ENCODE measurements at places on chromosomes 3 and 15. TPM values are rescaled to one million over a fixed set of nuclear protein-coding genes. Genes with fewer than 3 reads are reported as not detected.

DNA sequence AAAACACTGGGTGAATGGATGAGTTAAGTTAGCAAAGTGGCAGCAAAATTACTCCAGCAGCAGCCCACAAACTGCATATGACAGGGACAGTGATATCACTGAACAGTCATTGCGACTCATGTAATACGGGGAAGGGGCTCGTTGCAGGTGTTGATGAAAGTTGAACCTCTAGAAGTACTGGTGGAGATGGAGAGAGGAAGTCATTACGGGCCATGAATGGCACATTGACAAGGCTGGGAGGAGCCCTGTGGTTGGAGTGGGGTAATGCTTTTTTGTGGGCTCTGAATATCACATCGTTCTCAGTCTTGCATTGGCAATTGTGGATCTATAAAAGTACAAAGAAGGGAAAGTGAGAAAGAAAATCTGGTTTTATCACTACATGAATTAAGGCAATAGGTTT lies 278.1 kb downstream of the ZPLD1 start:
- DNase-seq, result no peak

- DNase-seq, result no peak
Observed at GRCh38 chr3:156293566-156293965, 173.2 kb downstream of the KCNAB1 start.

Gene CADM2
- total RNA-seq, result 9.0 TPM

DNA sequence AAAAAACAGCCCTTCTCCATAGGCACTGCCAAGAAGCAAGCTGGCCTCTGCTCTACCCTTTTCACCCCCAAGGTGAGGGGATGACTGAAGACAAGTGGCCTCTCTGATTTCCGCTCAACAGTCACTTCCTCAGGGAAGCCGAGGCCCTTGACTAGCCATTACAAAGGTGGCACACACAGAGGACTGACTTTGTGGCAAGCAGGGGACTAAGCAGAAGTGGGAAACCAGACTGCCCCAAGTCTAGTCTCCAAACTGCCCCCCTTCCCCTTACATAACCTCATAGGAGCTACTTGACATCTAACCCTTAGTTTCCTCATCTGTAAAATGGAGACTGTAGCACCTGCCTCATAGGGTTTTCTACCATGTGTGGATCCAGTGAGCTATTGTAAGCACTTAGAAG lies 118.9 kb downstream of the FOXP1 start:
- no peak for DNase-seq

DNA sequence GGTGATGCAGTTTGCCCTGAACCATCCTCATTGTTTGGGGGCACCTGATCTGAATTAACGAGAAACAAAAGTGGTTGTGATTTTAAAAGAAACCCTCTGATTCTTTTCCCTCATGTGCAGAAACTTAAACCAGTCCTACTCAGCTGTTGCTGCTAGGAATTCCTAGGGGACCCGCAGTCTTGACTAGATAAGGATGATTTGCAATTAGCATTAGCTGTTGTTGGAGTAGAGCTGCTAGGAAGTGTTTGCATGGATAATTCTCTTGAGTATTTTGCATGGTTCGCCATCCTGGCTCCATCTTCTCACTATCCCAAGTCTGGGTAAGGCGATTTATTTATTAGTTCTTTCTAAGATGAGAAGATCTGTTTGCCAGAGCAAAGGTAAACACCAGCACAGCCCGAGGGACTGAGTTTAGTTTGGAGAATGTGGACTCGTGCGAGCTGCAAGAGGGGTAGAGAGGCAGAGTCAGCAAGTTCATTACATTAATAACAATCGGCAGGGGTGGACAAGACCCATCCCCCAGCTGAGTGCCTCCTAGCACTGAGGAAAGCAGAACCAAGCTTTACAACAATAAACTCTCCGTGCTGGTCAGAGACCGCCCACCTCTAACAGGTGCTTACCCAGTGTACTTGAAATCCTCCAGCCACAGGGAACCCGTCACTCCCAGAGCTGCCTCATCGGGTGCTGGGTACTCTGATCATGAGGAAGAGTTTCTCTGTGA lies 4.1 kb downstream of the FGD5 start:
- no peak for DNase-seq

Gene RLBP1
- total RNA-seq, result not detected

GRCh38 chr3:197951392-197951990 lies 1.5 kb downstream of the RPL35A start:
- DNase-seq, result no peak

- no peak for DNase-seq
Observed at GRCh38 chr3:174002543-174002942, 605.0 kb downstream of the NLGN1 start.

- no peak for DNase-seq
Observed at GRCh38 chr3:30524357-30525040, 81.9 kb upstream of the TGFBR2 start.

DNA sequence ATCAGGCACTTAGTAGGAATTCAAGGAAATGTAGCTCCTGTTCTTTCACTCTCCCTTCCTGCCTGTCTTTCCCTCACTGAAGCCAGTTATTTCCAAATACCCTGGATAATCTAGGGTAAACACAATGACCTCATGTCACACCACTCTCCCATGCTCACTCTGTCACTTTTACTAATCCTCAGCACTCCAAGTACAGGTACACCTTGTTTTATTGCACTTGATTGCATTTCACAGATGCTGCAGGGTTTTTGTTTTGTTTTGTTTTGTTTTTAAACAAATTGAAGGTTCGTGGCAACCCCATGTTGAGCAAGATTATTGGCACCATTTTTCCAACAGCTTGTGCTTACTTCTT lies 40.8 kb downstream of the PPM1L start:
- peak; percentile 67 for DNase-seq

DNA sequence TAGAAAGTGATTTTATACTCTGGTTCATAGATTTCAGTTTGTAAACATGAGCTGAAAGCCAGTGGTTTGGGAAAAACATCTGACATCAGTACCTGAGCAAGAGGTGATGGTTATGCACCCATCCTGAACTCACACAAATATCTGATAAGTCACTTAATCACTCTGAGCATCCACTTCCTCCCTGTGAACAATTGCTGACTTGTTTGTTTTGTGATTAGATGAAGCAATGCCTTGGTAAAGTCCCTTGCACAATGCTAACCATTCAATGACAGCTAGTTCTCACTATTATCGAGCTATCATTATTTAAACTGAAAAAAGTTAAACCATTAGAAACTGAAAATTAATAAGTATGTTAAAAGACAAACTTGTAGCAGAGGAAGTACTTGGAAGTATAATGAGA lies 303.0 kb downstream of the PLOD2 start:
- no peak for DNase-seq

Measured in gastrocnemius medialis (tissue), 4 donors.